ENCODE measurements at places on chromosomes 12 and 14.

DNA sequence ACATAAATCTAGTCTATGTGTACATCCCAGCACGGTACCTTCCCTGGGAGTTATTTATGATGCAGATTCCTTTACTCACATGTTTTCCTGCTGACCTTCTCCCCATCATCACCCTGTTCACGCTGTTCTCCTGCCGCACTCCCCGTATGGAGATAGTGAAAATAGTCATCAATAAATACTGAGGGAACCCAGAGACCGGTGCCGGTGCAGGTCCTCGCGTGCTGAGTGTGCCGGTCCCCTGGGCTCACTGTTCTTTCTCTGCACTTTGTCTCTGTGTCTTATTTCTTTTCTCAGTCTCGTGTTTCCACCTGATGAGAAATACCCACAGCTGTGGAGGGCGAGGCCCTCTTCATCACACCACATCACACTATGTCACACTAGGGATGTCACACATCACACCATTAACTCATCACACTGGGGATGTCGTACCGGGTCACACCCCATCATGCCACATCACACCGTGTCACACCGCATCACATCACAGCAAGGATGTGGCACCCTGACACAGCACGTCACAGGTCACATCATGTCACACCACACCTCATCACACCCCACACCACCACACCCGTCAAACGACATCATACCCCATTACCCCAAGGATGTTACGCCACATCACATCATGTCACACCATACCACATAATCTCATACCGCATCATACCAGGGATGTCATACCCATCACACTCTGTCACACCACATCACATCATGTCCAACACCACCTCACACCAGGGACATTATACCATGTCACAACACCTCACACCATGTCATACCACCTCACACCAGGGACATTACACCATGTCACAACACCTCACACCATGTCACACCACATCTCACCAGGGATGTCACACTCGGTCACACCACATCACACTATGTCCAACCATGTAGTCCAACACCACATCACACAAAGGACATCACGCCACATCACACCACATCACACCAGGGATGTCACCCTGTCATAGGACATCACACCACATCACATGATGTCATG, 207.0 kb downstream of the TMEM121 start:
- DNase-seq: no peak

- DNase-seq: no peak
Observed at GRCh38 chr12:62279058-62279457, 18.9 kb downstream of the USP15 start.

- DNase-seq: no peak
Observed at GRCh38 chr12:99142651-99143050, 497.6 kb downstream of the APAF1 start.

DNA sequence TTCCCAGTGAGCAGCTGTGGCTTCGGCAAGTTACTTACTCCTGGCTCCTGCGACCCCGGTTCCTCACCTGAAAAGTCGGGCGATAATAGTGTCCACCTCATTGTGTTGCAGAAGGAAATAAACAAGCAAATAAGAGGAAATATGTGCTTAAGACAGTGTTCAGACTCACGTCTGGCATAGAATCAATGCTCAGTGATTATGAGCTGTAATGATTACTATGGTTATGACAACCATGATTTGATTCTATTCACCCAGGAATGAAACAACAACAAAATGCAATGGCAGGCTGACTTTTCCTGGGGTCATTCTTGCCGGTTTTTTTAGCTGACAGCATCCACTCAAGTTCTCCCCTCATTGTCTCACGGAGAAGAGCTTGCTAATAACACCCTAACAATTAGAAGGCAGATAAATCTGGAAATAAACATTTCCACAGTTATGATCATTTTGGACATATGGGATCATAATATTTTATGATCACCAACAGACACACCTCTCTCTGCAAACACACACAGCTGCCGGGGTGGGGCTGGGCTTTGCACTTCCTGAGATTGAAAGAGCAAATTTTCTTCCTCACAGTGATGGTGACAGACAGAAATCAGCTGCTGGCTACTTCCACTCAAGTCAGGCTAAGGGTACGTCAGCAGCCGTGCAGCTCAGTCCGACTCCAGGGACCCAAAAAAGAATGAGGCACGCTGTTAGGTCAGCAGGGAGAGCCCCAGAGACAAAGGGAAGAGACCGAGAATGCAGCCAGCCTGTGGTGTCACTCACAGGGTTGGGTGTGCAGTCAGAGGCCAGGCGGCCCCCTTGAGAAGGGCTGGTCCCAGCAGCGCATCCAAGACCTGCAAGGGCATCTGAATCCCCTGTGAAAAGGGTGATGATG, 158.0 kb downstream of the RIMBP2 start:
- DNase-seq: peak; percentile 59

DNA sequence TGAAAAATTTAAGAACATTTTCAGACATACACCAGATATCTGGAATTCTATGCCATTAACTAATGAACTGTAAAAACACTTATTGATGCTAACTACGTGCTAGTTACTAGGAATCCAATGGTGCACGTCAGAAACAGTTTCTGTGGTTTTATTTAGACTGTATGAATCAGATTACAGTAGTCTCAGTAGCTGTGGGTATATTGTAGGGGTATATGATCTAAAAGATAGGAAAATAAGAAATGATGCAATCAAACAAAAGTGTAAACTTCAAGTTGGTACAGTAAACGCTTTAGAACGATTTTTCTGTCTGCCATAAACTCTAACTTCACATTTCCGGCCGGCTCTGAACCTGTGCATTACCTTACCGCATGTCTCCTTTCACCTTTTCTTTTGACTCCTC, 2.3 kb downstream of the ABCC9 start:
- DNase-seq: no peak

DNA sequence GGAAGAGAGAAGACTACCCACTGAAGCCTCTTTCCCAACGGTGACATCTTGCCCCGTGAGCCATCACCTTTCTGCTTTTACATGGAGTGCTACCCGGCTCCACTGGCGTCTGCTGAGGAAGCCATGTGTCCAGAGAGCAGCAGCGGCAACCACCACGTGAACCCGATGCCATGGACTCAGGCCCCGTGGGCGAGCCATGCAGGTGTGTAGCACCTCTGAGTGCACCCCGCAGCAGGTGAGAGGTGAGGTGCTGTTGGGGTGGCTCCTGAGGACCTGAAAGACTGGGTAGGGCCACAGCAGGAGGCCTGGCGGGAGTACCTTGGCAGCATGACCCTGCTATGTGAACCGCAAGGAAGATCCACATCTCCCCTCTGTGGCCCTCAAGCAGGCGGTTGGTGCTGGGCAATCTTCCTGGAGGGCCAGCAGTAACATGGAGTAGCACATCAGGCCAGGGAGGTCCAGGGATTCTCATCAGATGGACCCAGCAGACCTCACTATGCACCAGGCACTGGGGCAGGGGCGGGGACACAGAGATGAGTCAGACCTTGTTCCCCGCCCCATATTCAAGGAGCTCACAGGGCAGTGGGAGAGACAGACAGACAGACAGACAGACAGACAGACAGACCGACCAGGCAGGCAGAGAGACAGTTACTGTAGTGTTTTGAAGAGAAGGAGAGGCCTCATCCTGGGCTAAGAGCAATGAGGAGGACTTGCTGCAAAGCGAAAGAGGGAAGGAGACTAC, 129.6 kb downstream of the PAPOLA start:
- DNase-seq: no peak

GRCh38 chr12:188910-189621, 24.9 kb downstream of the SLC6A12 start:
- peak; percentile 36 for DNase-seq

DNA sequence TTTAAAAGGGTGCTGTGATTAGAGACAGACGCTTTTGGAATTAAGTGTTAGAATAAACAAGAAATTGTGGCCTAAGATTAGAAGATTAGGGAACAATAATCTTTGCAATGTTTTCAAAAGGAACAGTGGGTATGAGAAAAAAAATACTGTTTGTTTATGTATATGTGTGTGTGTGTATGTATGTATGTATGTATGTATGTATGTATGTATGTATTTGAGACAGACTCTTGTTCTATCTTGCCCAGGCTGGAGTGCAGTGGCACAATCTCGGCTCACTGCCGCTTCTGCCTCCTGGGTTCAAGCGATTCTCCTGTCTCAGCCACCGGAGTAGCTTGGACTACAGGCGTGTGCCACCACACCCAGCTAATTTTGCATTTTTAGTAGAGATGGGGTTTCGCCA, 81.6 kb downstream of the TRAFD1 start:
- no peak for DNase-seq

DNA sequence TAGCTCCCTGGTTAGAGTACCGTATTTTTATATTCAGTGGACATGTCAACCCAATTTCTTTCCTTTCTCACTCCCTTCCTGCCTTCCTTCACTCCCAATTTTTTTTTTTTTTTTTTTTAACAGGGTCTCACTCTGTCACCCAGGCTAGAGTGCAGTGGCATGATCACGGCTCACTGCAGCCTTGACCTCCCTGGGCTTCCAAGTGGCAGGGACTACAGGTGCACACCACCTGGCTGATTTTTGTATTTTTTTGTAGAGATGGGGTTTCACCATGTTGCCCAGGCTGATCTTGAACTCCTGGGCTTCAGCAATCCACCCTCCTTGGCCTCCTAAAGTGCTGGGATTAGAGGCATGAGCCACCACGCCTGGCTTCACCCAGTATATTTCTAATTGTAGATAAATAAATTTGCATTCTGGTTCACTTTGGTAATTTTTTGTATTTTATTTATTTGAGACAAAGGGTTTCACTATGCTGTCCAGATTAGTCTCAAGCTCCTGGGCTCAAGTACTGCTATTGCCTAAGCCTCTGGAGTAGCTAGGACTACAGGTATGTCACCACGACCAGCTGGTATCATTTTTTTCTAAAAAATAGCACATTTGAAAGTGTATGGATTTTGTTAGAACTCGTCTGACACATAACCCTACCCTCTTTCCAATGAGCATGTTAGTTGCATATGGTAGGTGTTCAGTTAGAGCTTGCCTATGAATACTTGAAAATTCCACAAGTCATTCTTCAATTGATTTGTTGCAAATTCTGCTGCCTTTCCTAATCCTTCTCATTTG, 15.7 kb downstream of the SLC38A2 start:
- no peak for DNase-seq

- no peak for DNase-seq
Observed at GRCh38 chr14:68164711-68165113, 345.1 kb downstream of the RAD51B start.

GRCh38 chr14:24670594-24670993, 36.6 kb upstream of the GZMB start:
- DNase-seq: no peak

- no peak for DNase-seq
Observed at GRCh38 chr12:86042062-86042461, 168.0 kb downstream of the NTS start.

GRCh38 chr14:95198320-95198719, 41.0 kb upstream of the DICER1 start:
- DNase-seq: no peak

GRCh38 chr14:72876710-72877063, 17.2 kb downstream of the DPF3 start:
- DNase-seq: no peak

- no peak for DNase-seq
Observed at GRCh38 chr12:79988368-79988767, 53.5 kb upstream of the PPP1R12A start.

- DNase-seq: no peak
Observed at GRCh38 chr14:94884616-94885230, 114.8 kb upstream of the GSC start.

- no peak for DNase-seq
Observed at GRCh38 chr12:130791629-130792028, 47.4 kb downstream of the STX2 start.

GRCh38 chr12:93520454-93520853, 52.0 kb upstream of the SOCS2 start:
- DNase-seq: no peak

Data from NCI-H2081 (cell line).